ENCODE measurements at places on chromosomes 3 and 15.

DNA sequence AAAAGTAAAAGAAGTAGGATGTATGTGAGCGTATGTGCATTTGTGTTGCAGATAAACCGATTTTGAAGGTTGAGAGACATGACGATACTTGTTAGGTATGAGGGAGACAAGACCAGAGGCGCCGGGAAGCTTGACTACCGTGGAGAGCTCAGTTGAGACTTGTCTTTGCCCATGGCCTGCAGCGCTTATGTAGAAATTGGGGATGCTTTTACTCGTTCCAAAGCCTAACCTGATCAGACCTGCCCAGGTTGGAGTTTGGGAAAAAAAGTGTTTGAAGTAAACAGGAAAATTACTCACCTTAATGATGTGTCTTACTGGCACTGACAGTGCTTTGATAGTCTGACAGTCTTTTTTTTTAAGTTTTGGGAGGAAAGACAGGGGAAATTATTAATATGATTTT, 202.8 kb downstream of the TP63 start:
- DNase-seq, result no peak

- peak; percentile 92 for DNase-seq
Observed at GRCh38 chr3:16768956-16769355, 115.8 kb upstream of the PLCL2 start.

DNA sequence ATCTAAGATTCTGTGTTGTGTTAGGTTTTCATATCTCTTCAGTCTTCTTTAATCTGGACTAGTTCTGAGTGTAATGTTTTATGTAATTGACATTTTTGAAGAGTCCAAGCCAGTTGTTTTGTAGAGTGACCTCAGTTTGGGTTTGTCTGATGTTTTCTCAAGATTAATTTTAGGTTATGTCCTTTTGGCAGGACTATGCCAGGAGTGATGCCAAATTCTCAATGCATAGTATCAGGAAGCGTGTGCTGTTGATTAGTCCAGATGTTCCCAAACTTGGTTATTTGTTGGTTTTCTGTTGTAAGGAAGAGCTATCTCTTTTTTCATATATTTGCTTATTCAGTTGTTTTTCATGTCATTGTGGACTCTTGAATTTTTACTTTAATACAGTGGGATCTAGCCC, 32.6 kb downstream of the NMD3 start:
- no peak for DNase-seq

- no peak for DNase-seq
Observed at GRCh38 chr3:121979734-121980449, 42.2 kb downstream of the ILDR1 start.

DNA sequence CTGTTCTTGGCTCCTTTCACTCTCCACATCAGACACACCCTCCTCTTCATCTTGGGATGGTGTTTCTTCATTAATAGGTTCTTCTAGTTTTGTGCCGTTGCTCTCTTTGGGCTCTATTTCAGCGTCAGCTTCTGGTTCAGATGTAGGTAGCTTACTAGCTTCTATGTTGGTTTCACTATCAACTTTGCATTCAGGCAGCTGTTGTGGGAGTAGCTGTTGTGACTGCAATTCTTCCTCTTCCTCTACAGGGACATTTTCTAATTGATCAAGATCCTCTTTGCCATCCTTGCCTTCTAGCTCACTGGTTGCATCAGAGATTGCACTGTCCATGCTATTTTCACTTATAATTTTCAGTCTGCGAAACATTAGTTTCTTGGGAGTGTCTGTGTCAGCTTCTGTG, 80.1 kb downstream of the SETD2 start:
- DNase-seq, result no peak

- DNase-seq, result no peak
Observed at GRCh38 chr15:56739474-56739873, 6.2 kb upstream of the ZNF280D start.

GRCh38 chr3:150547045-150547741, 606 bp downstream of the EIF2A start:
- DNase-seq, result no peak

DNA sequence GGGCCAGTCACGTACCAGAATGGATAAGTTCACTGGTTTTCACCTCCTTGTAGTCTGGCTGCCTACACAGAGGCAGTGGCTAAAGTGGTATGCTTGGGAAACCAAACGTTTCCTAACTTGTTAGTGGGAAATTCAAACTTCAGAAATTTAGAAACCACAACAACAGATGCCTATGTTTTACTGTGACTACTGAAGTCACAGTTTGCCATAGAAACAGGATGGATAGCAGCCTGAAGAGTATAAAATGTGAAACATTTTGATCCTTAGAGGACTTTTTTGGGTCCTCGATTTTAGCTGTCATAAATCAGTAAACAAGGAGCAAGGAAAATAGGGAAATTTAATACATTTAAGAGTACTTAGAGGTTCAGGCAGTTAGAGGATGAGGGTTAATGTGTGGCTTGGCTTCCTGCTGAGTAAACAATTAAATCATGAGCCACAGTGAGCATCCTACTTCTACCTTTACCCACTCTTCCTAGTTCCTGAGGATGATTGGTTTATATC, 48.6 kb downstream of the CMSS1 start:
- DNase-seq, result no peak

DNA sequence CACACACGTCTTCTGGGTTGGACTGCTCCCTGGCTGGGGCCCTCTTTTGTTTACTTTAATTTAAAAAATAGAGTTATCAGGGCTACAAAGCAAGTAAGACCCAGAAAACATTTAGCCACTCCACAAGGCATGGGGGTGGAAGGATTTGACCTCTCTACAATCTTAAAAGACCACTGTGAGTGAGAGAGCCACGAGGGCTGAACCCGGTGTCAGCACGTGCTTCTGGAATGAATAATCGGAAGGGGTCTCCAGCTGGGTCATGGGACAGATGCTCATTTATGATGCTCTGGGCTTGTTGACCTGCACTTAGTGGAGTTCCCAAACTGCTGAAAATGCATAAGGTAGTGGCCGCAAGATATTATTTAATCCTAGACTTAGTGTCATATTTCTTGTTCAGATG, 52.4 kb downstream of the EIF4E3 start:
- no peak for DNase-seq

Data from retinal pigment epithelial cell (primary cell).